Stimulated activated CD8-positive, alpha-beta memory T cell treated with anti-CD3 and anti-CD28 coated beads, Interleukin-7, amount 100 ng/mL, for 4 hours (primary cell): ENCODE measurements at places on chromosomes 2 and 18.

DNA sequence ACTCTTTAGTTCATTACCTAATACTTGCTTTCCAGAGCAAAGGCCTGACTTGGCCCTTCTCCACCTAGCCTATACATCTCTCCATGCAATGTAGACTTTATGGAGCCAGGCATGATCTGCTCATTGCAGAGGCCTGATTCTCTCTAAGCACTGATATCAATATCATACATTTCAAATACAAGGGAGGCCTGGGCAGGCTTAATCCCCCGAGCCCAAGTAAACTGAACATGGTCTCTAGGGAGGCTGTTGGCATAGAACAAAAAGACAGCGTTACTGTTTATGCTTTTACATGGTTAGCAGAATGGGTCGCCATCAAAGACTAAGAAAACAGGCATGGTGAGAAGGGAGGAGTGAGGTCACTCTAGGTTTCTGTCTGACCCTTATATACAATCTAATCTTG, 695.1 kb downstream of the ZEB2 start:
- no peak for DNase-seq

- no peak for DNase-seq
Observed at GRCh38 chr2:46435796-46436360, 43.5 kb upstream of the TMEM247 start.

- DNase-seq: no peak
Observed at GRCh38 chr2:43305517-43305916, 79.1 kb upstream of the ZFP36L2 start.

DNA sequence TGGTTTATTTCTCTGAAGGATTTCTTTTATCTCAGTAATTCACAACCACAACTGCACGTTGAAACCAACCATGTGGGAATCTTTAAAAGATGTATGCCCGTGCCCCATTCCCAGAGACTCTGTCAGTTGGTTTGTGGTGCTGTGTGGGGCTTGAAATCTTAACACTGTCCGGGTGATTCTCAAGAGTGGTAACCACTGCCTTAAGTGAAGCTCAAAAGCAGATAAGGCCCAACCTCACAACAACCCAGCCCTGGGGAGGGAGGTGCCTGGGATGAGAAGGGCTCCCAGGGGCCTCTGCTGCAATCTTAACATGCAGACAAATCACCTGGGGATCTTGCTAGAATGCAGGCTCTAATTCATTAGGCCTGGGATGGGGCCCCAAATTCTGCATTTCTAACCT, 13.4 kb downstream of the AOX1 start:
- no peak for DNase-seq

GRCh38 chr2:222743251-222743812, 71.9 kb downstream of the MOGAT1 start:
- DNase-seq: no peak

- peak; percentile 70 for DNase-seq
Observed at GRCh38 chr2:233426619-233427342, 72.5 kb downstream of the DGKD start.

- DNase-seq: no peak
Observed at GRCh38 chr18:2192562-2192961, 378.7 kb downstream of the METTL4 start.

DNA sequence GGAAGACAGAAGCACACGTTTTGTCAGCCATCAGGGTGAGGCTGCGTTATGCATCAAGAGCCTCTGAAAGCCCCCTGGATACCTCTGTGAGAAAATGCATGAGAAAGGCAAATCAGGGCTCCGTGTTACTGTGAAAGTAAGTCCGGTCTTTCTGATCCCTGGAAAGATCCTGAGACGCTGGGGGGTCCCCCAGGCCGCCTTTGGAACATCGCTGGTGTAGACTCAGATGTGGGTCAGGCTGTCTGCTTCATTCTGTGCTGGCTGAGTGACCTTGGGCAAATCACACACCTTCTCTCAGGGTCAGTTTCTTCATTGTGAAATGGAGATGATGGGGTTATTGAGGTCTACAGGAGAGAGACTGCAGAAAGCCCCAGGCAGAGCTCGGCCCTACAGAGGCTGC, 42.0 kb upstream of the HS6ST1 start:
- no peak for DNase-seq

- no peak for DNase-seq
Observed at GRCh38 chr2:218890369-218890768, 9.7 kb downstream of the WNT10A start.

DNA sequence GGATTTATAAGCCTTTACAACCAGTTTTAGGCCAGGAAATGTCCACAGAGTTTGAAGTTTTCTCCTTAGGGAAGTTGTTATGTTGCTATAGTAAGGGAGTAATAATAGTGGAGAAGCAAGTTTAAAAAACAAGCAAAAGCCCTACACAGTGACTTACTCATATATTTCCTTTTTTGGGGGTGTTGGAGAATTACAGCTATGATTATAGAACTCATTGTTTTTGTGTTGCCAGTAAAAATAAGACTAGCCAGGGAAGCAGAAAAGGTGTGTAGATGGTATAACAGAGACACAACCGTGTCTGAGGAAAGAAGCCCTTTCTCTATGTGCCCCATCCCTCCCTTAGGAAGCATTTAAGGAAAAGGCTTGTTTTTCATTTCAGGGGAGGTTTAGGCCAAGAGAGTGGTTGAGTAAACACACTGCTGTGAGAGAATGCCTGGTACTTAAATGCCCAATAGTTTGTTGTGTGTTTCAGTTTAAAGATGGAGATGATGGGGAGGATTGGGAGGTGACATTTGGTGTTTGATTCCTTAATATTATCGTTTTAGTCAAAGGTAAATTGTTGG, 2.3 kb downstream of the VAPA start:
- DNase-seq: no peak

DNA sequence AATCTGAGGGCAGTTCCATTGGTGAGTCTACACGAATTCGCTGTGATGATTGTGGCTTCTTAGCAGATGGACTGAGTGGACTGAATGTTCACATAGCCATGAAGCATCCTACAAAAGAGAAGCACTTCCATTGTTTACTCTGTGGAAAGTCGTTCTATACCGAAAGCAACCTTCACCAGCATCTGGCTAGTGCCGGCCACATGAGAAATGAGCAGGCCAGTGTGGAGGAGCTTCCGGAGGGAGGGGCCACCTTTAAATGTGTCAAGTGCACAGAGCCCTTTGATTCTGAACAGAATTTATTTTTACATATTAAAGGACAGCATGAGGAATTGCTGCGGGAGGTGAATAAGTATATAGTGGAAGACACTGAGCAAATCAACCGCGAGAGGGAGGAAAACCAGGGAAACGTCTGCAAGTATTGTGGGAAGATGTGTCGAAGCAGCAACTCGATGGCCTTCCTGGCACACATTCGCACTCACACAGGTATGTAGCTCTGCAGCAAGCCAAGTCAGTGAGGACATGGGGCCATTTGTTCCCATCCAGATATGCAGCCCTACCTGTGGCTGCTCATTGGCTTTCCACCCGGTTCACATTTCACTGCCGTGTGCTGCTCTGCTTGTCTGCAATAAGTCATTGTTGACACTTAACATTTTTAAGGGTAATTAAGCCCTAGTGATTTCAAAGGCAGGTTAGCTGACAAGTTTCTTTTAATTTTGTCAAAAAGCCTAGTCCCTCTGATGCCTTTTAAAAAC, 37.7 kb downstream of the ZNF407 start:
- DNase-seq: no peak

DNA sequence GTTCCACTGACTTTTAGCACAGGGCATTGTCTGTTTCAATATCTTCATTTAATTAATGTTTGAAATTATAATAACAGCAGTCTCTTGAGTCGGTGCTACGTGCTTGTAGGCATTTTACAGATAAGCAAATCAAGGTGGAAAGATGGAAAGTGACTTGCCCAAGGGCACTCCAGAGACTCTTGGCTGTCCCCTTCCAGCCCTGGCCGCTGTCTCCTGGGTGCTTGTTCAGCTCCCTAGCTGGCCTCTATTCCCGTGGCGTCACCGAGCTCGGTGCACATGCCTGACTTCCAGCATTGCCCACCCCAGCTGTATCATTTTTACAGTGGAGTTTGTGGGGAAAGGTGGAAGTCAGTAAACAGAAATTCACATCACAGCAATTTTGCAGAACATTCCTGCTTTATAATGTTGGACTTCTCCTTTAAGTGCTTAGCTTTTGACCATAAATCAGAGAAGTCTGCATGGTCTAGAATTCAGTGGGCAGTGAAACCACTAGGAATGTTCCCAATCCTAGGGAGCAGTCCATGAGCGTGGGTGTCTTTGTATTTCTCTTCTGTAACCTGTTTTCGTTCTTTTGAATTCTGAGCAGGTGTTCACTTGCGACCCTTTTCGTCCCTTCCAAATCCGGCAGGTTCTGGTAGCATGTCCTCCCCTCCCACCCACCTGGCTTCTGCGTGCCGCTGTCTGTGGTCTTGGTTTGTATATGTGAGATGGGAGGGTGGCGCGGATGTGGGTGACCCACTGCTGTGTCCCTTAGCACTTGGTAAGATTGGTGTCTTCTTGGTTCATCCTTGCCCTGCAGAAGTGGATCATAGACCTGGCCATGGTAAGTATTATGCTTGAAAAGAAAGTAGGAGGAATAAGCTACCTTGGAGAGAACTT, 8.4 kb downstream of the SLC66A3 start:
- no peak for DNase-seq

DNA sequence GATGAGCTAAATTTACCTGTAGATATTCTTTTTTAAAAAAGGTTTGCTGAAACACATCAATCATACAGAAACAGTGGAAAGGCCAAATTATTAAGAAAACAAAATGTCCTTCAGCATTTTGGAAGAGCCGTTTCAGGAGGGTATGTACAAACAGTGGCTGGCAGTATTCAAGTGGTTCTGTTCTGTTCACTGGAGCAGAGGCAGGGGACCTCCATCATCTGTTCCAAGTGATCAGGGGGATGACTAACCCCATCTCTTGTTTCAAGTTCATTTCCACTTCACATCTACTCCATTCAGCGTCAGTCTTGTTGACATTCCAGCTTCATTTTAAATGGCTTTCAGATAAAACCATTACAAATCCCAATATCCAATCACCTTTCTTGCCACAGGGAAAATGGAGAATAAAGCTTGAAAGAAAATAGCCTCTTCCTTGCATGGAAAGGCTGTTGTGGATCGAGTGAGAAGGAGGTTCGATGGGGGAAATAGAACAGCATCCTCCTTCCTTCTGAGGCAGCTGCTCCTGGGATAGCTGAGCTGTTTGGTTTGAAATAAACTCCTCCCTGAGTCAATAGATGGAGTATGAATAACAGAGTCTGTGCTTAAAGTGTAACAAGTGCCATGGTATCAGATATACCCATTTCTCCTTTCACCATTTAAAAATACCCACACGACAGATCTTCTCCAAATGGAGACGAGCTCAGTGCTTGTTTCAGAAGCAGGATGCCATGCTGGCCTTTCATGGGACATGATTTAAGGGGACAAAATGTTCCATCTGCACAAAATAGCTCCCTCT, 63.7 kb upstream of the OTOF start:
- DNase-seq: no peak

DNA sequence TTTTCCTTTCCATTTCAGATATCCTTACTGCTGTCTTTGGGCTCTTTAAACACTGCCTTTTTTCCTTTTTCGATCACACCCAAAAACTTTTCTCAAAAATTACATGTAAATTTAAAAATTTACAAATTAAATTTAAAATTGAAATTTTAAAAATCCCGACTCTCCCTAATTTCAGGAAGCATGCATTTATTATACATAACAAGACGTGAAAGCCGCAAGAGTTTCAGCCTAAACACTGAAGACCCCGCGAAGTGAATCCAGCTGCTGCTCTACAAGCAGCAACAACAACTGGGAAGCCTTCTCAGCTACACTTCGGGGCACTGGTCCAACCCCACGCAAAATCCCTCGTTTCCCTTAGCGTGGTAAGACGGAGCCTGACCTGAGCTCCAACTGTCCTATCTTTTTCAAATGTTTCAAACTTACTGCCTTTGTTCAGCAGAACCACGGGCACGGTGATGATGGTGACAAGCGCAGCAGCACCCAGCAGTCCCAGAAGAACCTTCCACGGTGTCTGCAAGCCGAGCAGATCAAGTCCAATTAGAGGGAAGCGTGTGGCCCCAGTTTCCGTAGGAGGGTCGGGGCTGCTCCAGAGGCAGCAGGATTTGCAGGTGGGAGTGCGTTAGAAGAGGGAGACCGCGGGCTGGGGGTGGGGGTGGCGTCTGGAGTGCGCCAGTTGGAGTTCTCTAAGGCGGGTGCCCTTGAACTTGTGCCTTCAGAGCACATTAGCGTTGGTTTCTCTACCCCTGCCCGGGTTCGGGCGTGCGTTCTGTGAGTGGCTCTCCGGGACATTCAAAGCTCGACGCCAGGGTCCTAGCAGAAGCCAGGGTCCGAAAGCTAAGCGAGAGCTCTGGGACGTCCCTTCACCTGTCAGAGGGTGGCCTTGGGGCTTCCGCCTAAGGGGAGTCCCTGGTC, 783 bp downstream of the DPP4 start:
- no peak for DNase-seq

DNA sequence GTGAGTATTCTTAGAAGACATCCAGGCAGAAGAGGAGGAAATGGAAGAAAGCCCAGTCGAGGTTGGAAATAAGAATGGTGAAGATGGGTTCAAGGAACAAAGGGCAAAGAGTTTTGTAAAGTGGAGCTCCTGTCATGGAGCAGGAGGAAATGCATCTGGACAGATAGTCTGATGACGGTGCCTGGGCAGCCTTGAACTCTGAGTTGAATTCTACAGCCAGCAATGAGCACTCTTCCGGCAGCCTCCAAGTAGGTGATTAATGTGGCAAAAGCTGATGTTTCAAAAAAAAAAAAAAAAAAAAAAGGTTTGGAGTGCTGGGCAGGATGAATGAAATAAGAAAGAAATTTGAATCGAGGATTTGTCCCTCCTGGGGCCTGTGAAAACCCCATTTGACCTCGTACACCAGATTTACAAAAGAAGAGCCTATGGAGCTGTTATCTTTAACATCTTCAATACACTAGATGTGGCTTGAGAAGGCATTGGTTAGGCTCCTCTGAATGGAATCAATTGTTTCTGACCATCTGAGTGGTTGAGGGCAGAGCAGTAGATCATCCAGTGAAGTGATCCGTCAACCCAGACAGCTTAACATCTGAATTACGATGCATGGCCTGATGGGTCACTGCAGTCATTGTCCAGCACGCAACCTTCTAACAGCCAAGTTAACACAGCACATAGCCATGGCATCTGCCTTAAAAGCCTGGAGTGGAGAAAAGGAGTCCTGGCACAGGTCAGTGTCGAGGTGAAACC, 449.7 kb downstream of the TXNL1 start:
- DNase-seq: no peak

DNA sequence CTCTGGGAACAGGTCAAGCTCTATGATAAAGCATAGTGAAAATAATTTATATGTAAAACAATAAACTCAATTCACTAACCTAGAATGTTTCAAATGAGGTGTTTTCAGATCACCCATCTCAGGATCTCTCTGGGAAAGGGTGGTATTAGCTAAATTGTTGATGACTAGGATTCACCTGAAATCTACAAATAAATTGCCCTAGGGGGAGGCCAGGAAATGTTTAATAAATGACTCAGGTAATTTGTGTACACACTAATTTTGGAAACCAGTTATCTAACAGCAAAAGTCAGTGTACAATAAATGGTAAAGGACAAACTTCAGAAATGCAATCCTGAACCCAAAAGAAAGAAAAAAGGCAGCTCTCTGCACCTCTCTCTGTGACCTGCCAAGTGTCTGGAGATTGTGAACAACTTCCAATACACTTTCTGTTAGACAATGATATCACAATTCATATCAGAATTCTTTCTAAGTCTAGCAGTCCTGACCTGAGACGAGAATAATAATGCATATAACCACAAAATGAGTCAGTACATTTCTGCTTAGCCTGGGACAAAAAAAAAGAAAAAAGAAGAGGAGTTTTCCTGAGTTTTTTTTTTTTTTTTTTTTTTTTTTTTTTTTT, 760.0 kb downstream of the EPHA4 start:
- no peak for DNase-seq

GRCh38 chr2:189530965-189531637, 49.5 kb downstream of the SLC40A1 start:
- no peak for DNase-seq

- no peak for DNase-seq
Observed at GRCh38 chr2:206031950-206032567, 53.9 kb downstream of the INO80D start.
